Dorsolateral prefrontal cortex (tissue), 122 donors: ENCODE measurements at places on chromosomes 5 and 9. TPM values are rescaled to one million over a fixed set of nuclear protein-coding genes. Genes with fewer than 3 reads are reported as not detected.

DNA sequence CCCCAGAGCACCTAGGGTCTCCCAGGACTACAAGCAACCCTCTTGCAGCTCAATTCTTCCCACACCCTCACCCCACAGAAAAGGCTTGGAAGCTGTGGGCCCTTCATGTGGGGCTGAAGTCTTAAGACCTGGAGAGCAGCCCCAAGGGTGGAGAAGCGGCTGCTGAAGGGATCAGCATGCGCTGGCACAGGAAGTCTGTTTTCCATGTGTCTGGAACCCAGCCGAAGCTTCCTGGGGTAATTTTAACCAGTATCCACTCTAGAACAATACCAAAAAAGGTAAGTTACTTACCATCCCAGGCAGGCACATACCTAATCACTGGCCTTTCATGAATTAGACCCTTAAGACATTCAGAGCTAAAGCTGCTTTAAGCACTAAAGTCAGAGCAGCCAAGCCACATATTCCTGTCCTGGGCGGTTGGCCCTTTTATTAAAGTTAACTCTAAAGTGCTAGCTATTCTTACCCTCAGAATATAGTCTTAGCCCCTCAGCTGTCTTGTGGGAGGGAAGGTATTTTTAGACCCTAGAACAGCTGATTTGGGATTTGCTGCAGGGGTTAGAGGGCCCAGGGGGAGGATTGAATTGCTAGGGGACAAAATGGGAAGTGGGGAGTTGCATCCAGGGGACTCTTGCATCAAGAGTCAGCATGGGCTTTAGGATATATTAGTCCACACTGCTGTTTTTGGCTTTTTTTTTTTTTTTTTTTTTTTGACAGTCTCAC lies 6.9 kb downstream of the IL17B start:
- no peak for DNase-seq

DNA sequence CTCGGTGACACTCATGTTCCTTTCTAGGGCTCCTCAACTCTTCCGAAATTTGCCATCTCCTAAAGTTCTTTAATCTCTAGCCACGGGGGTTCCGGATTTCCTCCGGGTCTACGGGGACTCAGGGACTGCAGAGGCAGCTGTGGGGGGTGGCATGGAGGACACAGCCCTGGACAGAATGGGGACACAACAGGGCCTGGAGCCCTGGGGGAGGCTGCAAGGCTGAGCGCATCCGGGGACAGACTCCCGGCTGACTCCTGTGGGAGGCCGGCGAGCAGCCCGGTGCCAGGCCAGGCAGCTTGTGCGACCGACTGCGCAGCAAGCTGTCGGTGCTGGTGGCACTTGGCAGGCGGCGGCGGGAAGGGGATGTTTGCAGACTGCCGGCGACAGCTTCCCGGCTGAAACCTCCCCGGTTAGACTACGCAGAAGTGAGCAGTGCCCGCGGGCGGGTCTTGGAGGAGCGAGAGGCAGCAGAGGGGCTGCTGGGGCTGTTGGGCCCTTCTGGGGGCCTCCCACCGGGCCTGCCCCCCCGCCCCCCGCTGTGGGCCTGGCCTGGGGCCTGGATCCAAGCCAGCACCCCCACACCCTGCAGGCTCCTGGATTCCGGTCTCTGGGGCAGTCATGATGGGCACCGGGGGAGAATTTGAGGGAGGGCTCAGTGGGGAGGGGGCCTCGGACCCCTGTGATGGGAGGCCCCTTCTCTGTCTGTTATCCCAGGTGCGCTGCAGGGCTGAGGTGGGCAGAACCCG lies 28.7 kb upstream of the UBAC1 start:
- DNase-seq, result peak; percentile 76

The FOXD4L4 gene
- total RNA-seq, result 1.4 TPM

The KIF4B gene
- total RNA-seq, result 1.0 TPM

DNA sequence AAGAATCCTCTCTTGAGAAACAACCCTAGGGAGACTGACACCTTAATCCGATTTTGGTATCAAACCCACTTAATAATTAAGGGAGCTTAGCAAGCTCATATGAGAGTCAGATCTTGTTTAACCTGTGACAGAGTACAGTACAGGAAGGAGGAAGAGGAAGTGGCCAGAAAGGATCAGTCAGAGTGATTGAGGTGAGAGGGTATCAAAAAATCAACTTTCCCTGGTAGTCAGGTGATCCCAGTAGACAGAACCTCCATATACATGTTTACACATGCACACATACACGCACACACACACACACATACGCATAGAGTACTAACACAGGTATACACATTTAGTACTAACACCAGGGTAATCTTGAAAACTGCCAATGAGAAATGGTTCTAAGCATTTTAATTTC lies 56.8 kb downstream of the GLIS3 start:
- DNase-seq, result no peak

GRCh38 chr9:124454791-124455443 lies 4.7 kb downstream of the ADGRD2 start:
- DNase-seq, result no peak

The TUSC1 gene
- 12.3 TPM for total RNA-seq

- no peak for DNase-seq
These were observed 9.8 kb downstream of the LURAP1L start for GRCh38 chr9:12784461-12785259.

The SPINK4 gene
- not detected for total RNA-seq

DNA sequence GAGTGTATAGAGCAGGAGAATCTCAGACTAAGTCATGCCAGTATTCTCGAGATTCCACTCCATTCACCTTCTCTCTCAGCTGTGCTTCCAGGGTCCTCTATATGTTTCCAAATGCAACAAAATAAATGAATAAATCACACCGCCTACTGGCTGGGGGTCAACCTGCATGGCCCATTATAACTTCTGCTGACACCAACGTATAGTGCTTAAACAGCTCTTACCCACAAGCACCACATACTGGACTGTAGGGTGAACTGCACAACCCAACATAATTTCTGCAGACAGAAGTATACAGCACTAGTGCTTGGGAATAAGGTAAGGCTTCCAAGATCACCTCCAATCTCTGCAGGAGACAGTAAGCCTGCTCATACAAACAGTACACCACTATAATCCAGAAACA lies 33.1 kb upstream of the HTR4 start:
- DNase-seq, result no peak

The ZNF883 gene
- total RNA-seq, result 16.5 TPM

DNA sequence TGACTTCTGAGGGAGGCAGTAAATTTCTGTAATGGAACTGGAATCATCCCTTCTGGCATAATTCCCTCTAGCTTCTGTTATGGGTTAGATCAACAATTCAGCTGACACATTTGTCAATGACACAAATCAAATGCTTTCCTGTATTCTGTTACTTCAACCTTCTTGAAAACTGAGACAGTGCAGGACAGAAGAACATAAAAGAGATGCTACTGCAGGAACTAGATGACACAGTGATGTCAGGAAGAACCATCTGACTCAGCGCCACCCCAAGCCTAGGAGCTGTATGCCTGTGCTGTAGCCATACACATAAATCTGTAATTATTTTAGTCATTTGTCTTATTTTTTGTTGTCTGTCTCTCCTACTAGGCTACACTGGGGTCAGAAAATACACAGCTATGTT lies 18.2 kb upstream of the CEP120 start:
- no peak for DNase-seq

The FGD3 gene
- total RNA-seq, result 2.0 TPM

The DMRTA1 gene
- 0.32 TPM for total RNA-seq

The IFNK gene
- total RNA-seq, result not detected

DNA sequence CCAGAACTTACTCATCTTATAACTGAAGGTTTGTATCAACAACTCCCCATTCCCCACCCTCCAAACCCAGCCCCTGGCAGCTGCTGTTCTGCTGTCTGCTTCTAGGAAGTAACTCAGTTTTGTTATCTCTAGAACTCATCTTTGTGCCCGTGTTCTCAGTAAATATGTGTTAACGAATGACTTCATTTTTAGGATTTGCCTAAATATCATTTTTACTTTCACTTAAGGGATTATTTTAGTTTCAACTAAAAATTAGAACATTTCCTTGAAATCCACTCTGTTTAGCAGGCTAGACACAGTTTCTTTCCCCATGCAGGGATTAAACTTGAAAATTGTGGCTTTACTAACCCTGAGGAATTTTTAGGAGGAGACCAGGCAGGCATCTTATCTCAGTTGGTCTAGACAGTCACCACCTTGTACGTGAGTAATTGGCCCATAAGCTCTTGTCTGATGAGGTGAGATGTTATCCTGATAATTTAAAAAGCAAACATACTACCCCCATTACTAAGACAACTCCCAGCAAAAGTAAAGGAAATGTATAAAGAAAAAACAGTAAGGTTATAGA lies 68.2 kb upstream of the TNFAIP8 start:
- DNase-seq, result no peak

DNA sequence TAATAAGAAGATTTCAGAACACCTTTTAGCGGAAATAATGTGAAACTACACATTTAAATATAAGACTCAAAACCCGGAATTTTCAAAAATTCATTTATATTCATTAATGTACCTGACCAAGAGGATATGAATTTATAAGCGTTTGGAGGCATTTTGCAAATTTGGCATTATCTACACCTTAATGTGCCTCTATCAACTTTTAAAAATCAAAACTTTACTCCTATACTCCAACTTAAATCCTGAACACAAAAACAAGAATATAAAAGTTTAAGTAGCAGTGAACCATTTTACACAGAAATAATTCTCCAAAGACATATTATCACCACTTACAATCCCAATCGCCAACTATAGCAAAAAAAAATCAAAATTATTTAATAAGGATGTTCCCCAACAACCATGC lies 3.9 kb downstream of the ZNF608 start:
- DNase-seq, result no peak

The DEPDC1B gene
- total RNA-seq, result 1.1 TPM

DNA sequence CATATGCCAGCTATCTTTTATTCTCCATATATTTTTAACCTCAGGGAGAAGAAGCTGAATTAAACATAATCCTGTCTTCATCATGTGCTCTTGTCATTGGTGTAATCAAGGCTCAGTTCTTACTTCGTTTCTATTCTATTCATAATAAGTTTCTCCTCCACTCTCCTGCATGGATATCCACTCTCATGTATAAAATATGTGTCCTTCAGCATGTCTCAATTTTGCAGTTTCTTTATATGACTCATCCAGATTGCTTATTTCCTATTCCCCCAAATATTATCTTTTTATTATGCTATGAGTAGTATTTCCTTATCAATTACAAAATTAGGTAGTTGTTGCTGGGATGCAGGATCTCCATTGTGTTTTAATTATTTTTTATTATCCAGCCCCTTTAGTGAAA lies 643.7 kb upstream of the ACO1 start:
- DNase-seq, result no peak

- no peak for DNase-seq
These were observed 11.1 kb downstream of the ZNF462 start for GRCh38 chr9:106874031-106874430.

DNA sequence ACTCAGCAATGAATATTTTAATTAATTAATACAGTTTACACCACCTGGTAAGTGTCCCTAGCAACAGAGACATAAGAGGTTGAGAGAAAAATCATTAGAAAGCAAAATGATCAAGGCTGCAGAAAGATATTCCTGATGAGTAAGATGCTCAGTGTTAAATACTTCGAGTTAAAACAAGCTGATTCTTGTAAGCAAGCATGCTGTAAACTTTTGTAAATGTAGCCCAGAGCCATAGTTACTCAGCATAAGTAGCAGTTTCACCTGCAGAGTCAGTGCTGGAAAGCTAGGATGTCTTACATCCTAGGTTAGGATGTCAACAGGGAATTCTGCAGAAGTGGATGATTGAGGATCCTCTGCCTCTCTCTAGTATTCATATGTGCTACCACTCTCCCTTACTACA lies 4.2 kb downstream of the PRKACG start:
- DNase-seq, result no peak

- no peak for DNase-seq
These were observed 2.1 kb upstream of the MLLT3 start for GRCh38 chr9:20624201-20625002.

- no peak for DNase-seq
These were observed 148.5 kb downstream of the EPB41L4A start for GRCh38 chr5:112270299-112271293.

The HAND1 gene
- total RNA-seq, result not detected

DNA sequence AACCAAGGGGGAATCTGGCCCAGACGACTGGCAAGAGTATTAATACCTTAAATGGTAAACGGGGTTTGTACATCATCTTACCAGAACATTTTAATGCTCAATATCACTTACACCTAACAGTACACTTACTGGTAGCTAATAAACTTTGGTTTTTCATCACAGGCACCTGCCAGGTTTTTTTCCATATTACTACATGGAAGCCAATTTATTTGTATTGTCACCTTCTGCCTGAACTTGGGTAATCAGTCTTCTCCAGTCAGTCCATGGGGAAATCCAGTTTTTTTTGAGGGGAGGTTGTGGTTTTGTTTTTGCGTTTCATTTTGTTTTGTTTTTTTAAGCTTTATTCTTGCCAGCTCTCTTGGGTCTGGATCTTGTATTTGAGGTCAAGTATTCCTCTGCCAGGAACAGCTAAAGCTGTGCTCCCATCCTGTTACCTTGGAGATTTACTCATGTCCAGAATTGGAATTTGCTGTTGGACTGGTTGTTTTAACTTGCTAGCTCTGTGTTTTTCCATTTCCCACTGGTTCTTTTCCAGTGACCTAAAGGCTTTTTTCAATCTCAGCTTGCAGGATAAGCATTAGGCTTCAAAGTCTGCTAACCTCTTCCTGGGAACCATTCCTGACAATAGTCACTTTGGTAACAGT lies 11.1 kb upstream of the NADK2 start:
- no peak for DNase-seq

GRCh38 chr5:135157421-135158313 lies 123.6 kb upstream of the PITX1 start:
- DNase-seq, result no peak

The HARS2 gene
- 28.2 TPM for total RNA-seq

DNA sequence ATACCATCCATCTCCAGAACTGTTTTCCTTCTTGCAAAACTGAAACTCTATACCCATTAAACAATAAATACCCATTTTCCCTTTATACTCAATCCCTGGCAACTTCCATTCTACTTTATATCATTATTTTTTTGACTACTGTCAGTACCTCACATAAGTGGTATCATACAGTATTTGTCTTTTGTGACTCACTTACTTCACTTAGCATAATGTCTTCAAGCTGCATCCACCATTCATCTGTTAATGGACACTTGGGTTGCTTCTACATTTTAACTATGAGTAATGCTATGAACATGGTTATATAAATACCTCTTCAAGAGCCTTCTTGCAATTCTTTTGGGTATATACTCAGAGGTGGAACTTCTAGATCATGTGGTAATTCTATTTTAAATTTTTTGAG lies 11.6 kb upstream of the TYRP1 start:
- no peak for DNase-seq

The SLC34A3 gene
- total RNA-seq, result not detected
